ENCODE measurements at places on chromosomes 16 and 17.

GRCh38 chr17:48549281-48549630 lies 4.3 kb upstream of the HOXB2 start:
- no peak for DNase-seq

GRCh38 chr17:42519546-42520491 lies 16.2 kb upstream of the NAGLU start:
- DNase-seq: no peak

- no peak for DNase-seq
Measured at GRCh38 chr16:58931436-58931835, 197.3 kb upstream of the GOT2 start.

- DNase-seq: no peak
Measured at GRCh38 chr17:8985054-8985701, 19.7 kb upstream of the PIK3R5 start.

DNA sequence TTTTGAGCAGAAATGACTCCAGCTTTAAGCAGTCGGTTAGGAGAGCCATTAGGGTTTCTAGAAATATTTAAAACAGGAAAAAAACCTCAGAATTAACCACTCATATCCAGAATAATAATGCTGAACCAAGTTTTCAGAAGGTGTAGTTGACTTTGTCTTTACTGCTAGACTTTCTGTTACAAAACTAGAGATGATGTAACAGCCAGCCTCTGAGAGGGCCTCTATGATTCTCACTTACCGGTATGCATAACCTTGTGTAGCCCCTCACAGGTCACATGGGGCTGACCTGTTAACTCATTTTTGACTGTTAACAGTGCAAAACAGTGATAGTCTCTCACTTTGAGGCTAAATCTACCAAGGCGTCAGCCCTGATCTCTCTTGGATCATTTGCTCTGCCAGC lies 74.3 kb downstream of the TEX14 start:
- DNase-seq: no peak

- no peak for DNase-seq
Measured at GRCh38 chr16:73190256-73190655, 142.3 kb upstream of the ZFHX3 start.

DNA sequence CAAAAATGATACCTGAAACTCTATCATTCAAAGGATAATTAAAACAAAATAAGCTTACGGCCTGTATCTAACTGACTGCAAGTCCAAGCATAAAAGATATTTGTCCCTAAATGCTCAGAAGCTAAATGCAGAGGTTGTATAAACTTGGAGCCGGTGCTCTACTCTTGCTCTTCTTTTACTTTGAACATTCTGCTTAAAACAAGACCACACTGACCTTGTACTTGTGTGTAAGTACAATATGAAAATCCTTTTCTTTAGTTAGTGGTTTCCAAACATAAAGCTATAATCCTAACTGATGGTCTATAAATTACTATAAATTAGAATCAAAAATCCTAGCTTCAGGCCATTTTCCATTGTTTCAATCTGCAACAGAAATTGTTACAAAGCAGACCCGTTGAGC lies 74.6 kb downstream of the SPAG9 start:
- DNase-seq: no peak

- DNase-seq: no peak
Measured at GRCh38 chr16:73308771-73309170, 260.8 kb upstream of the ZFHX3 start.

DNA sequence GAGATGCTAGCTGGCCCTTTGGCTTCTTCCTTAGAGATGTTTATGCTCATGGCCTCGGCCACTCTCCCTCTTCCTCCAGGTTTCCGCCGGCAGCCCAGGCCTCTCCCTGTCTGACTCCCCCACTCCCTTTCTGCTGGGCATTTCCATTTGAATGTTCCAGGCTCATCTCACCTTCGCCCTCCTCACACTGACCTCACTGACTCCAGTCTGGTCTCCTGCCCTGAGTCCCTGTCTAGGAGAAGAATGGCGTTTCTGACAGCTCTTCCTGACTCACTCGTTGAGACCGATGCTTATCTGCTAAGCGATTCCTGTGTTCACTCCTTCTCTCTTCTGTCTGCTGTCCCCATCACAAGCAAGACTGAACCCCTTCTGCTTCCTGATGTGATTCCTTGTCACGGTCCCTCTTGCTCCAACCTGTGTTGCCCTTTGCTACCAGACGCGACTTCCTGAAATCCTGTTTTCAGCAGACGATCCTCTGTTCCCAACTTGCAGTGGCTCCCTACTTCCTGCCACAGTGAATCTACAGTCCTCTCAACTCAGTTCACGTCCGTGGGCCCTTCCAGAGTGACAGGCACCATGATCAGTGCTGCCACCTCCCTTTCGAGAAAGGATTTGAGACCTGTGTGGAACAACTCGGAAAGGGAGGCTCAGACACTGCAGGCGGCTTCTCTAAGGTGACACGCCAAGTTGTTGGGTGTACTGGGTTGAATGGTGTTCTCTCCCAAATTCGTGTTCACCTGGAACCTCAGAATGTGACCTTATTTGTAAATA lies 176.4 kb downstream of the MSI2 start:
- no peak for DNase-seq

DNA sequence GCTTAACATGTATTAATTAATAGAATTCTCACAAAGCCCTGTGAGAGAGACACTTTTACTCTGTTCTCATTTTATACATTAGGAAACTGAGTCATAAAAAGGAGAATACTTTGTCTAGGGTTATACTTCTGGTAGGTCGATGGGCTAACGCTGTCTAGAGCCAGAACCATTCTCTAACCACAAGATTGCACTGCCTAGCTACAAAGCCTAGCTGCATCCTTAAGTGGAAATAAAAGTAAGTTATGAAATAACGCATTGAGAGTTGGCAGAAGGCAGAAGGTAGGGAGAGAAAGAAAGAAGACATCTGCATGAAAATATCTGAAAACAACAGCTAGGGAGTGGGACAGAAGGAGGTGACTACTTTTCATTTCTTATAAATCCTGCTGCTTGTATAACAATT lies 33.2 kb downstream of the IRX6 start:
- DNase-seq: no peak

DNA sequence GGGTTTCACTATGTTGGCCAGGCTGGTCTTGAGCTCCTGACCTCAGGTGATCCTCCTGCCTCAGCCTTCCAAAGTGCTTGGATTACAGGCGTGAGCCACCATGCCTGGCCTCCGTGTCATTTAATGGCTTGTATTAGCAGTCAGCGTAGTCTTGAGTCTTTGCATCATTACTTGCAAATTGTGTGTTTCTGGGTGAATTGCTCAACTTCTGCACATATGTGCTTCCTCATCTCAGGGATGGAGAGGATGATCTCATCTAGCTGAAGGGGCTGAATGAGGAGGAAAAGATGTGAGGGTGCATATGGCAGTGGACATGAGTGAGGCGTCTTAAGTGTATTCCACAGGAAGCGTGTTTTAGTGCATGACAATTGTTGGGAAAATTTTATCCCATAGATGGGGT lies 155.8 kb downstream of the SNX29 start:
- no peak for DNase-seq

DNA sequence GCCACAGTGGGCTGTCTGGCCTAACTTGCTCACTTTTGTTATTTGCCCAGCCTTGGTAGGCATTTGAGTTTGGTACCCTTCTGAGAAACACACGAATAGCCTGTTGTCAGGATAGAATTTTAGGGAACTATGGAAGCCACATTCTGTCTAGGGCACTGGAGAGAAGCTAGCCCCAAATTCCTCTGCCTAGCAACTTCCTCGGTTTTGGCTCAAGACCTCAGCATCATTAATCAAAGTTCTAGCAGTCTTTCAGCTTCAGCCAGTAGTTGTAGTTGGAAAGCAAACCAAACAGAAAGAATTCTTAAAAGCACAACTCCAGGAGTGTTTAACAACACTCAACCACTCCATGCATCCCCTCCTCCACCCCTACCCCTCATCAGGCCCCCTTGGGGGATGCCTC lies 572.1 kb upstream of the PSMD7 start:
- DNase-seq: no peak

- no peak for DNase-seq
Measured at GRCh38 chr16:12602811-12603698, 200.6 kb downstream of the CPPED1 start.

DNA sequence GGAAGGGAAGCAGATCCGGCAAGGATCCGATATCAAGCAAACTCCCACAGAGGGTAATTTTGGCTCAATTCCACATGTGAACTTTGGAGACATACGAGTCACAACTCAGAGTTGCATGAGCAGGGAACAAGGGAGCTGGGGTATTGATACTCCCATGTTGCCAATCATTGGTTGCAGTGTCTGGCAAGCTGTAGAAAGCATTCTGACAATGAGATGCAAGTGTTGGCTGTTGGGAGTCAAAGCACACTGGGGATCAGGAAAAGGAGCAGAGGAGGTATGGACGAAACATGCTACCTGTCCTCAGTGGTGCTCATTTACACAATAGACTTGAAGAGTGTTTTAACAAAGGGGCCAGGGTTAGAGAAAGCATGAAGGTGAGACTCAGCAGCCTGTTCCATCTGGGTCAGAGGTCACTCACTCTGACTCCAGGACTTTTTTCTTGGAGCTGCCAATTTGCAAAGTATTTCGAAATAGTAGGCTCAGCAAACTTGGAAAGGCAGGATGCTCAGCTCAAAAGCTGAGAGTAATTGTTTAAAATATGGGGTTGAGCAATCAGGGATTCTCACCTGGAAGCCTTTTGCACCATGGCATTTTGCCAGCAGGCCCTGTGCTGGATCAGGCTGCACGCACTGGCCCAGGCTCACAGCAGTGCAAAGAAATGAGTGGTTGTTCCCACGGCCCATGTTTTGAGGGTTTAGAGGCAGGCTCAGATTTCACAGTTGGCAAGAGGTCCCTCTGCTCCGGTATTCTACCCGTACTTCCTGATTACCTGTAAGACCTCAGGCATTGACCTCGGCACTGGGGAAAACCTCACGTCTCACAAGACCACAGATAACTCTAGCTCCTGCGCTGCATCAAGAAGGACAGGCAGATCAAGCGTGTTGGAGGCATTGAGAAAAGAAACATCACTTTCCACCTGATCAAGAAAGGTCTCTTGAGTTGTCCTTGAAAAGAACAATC lies 17.6 kb upstream of the NKD1 start:
- no peak for DNase-seq

GRCh38 chr16:84648595-84649510 lies 542 bp downstream of the KLHL36 start:
- DNase-seq: peak; percentile 14

DNA sequence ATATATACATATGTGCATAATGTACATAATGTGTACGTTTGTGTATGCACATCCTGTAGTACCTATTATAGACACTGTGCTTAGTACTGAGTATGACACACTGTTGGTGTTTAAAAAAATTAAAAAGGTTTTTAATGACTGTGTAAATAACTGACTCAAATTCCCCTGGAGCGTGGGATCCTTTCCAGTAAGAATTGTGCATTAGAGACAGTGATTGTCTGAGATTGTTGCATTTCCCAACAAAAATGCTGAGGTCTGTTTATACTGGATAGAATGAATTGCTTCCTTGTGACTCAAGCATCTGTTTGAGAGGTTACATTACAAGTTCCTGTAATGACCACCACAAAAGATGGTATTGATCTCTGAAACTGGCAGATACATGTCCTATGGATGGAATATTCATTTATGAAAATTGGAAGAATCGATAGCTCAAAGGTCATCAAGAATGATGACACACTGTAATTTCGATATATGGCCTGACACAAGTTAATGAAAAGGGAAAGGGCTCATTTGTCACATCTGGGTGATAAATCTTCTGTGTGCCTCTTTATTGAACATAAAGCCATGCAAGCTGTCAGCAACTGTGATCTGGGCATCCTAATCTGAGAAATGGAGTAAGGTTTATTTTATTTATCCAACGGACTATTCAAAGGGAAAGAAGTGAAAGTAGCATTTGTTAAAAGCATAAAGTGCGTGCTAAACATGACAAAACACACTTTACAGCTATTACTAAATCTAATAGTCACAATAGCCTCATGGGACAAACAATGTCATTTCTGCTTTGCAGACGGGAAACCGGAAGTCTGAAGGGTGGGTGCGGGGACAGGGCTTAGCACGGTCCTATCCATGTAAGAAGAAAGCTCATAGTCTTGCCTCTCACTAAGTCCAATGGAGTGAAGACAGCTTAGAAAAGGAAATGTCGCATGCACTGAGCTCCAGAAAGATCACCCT lies 228.8 kb downstream of the CDH11 start:
- DNase-seq: no peak

GRCh38 chr17:32256701-32257019 lies 9.0 kb upstream of the RHBDL3 start:
- no peak for DNase-seq

- no peak for DNase-seq
Measured at GRCh38 chr17:14355556-14355955, 54.7 kb downstream of the HS3ST3B1 start.

GRCh38 chr16:19524356-19524615 lies 544 bp downstream of the CCP110 start:
- no peak for DNase-seq

- DNase-seq: no peak
Measured at GRCh38 chr16:88848557-88848956, 8.2 kb downstream of the GALNS start.

DNA sequence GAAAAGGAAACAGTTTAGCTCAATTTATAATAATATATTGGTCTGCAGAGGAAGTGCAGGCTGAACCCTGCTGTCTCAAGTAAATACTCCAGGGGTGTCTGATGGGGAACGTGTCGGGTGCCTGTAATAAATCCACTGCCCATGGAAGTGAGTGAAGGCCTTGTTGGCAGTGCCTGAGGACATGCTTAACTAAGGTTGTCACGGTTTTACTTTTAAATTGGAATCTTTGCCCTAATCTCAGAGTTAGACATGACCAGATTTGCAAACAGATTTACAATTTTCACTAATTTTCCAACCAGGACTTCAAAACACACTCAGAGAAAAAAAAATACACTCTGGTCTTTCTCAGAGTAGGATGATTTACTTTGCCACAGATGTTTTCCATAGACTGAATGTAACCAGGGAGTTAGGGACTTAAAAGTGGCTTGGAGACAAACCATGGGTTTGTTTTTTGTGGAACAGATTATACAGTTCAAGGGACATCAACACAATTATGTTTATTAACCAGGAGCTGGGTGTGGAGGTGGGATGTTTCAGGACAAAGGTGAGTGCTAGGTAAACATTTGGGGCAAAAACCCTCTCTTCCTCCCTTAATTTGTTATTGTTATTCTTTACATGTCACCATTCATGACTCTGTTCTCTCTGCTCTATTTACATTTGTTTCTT lies 144.5 kb downstream of the FTO start:
- DNase-seq: no peak

DNA sequence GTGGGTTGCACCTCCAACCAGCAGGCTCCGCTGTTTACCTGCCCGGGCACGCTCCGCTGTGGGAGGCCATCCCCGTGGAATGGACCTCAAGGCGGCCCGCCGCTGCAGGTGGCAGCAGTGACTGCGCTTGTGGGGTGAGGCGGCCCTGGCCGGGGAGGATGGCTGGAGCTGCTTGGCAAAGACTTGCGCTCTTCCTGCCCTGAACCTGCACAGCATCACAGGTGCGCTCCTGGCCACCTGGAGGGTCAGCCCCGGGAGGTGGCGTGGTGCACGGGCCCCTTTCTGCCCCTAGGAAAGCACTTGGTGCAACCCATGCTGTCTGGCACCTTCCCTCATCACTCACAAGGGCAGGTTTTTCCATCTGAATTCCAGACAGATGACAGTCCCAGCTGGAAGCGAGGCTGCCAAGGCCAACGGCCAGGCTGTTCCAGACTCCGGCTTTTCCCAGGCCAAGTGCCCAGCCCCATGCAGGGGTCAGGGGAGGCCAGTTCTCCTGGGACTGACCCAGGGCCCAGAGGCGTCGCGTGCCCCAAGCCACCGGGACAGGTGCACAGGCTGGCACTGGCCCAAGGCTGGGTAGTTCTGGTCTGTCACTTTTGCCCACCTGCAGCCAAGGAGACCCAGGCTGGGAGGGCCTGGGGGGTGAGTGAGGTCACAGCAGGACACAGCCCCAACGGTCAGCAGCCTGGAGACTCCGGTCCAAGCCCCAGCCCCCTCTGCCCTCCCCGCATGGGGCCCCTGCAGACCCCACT lies 13.3 kb downstream of the UTS2R start:
- no peak for DNase-seq
